ENCODE measurements at places on chromosomes 1 and 21. TPM values are rescaled to one million over a fixed set of nuclear protein-coding genes. Genes with fewer than 3 reads are reported as not detected.
A peak's percentile ranks its signal among the peaks of the same experiment; 100 is the strongest.

- peak; percentile 27 for DNase-seq
These were observed 84.3 kb upstream of the VAV3 start for GRCh38 chr1:108049178-108049819.

- no peak for DNase-seq
These were observed 48.2 kb downstream of the UBE2T start for GRCh38 chr1:202293569-202293968.

- DNase-seq: no peak
These were observed at the start of gene SAMD13 for GRCh38 chr1:84301004-84301784. Gene SAMD13, plus strand, starts transcription at chr1:84301708. Its CDS starts 1,527 bp downstream, at chr1:84303235.

- no peak for DNase-seq
These were observed 97.6 kb downstream of the PPIAL4G start for GRCh38 chr1:148385371-148386030.

GRCh38 chr1:227947676-227948492 lies at the start of gene WNT9A:
Gene WNT9A, minus strand, starts transcription at chr1:227947932. Its CDS starts 45 bp downstream, at chr1:227947887.
- DNase-seq: peak; percentile 51

GRCh38 chr1:160400223-160400645 lies at the start of gene VANGL2:
Gene VANGL2, plus strand, starts transcription at chr1:160400564. Its CDS starts 15,274 bp downstream, at chr1:160415838.
- peak; percentile 93 for DNase-seq

DNA sequence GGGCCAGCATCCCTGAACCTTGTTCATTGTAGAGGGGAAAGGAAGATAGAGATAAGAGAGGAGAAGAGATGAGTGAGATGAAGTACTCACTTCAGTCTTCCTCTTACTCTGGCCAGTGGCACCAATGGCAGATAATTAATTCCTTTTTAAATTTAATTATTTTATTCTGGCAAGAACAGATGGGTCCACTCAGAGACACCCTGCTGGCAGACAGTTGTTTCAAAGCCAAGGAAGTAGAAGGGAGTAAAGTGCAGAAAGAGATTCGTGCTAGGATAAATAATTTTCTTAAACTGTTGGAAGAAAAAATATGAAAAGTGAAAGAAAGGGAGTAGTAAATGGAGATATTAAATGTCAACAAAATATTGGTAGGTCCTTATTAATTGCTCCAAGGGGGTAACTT lies 7.7 kb upstream of the GJA5 start:
- DNase-seq: no peak

DNA sequence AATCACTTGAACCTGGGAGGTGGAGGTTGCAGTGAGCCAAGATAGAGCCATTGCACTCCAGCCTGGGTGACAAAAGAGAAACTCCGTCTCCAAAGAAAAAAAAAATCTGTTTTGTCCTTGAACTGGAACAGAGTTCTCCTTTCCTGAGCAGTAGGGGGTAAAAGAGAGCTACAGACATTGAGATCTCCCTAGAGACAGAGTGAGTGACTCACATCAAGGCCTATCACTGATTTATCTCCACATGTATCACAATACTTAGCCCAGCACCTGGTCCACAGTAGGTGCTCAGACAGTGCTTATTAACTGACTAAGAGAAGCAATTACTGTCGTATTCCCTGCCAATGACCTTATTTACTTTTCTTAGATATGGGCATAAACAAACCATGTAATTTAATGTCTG lies 354.1 kb upstream of the C1orf87 start:
- DNase-seq: no peak

- no peak for DNase-seq
These were observed 70.1 kb upstream of the NRIP1 start for GRCh38 chr21:15134701-15135470.

- DNase-seq: no peak
These were observed 84.3 kb downstream of the FBXO2 start for GRCh38 chr1:11569954-11570353.

DNA sequence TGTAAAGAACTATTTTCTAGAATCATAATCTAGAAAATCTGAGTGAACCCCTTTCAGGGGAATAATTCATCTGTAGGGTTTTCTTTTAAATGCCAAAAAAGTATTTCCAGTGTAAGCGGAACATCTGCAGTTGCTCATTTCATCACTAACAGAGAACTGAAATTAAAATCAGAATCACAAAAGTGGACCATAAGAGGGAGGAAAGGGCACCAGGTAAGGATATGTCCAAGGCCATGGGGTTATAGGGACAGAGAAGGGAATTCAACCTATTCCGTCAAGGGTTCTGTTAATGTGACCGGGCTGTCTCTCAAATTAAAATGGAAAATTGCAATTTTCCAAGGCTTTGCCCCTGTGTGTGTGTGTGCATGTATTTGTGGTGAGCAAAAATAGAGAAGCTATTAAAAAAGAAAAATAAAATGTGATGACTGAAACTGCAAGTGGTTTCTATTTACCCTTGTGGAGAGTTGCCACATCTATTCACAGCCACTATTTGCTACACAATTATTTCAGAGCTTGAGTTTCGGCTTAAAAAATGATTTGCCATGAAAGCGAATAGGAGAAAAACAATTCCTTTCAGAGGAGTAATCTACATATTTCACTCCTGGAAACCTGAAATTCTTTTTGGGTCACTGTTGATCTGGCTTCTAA lies 53.1 kb downstream of the APP start:
- no peak for DNase-seq

DNA sequence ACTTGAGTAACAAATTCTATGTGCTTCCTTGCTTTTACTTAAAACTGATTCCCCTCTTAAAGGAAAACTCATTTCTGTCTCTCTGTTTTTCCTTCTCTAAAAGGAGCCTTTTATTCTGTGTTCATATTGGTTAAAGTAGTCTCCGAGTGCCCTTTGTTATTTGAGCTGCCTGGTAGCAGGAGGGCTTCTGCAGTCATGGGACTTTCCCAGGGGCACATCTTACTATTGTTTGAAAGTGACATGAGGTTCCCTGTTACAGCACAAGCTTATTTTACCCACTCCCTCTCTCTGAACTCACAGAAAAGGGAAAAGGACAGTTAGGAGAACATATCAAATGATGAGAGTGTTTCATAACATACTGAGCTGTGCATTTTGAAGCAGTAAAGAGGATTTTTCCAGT lies 58.1 kb upstream of the ANGPTL1 start:
- no peak for DNase-seq

DNA sequence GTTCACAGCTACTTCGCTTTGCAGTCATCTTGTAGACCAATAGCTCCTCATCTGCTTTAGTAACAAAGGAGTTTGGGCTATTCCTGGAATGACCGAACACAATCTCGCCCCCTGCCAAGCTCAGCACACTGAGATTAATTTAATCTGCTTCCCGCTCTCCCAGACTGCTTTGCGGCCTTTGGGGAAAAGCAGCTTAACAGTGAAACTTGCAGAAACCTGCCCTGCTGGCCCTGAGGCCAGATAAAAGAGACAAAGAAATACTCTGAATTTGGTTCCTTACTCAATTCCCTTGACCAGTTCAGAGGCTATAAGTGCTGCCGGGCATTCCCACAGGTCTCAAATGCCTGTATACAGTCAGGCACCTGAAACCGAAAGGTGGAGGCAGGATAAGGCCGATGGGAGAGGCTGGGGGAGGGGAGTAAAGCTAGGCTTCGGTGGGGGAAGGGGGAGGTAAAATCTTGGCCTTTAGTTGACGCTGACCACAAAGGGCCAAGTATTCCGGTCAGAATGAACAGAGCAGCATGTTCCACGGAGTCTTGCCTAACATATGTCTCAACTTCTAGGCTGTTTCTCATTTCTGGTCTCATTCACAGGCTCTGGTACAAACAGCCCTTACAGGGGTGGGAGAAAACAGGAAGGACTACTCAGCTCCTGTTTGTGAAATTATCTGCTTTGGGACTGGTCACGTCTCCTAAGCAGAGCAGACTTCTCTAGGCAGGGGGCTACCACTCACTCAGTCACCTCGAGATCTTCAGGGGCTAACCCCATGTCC lies 17.7 kb upstream of the A3GALT2 start:
- DNase-seq: peak; percentile 27

- no peak for DNase-seq
These were observed 41.3 kb downstream of the DYRK1A start for GRCh38 chr21:37407719-37408420.

DNA sequence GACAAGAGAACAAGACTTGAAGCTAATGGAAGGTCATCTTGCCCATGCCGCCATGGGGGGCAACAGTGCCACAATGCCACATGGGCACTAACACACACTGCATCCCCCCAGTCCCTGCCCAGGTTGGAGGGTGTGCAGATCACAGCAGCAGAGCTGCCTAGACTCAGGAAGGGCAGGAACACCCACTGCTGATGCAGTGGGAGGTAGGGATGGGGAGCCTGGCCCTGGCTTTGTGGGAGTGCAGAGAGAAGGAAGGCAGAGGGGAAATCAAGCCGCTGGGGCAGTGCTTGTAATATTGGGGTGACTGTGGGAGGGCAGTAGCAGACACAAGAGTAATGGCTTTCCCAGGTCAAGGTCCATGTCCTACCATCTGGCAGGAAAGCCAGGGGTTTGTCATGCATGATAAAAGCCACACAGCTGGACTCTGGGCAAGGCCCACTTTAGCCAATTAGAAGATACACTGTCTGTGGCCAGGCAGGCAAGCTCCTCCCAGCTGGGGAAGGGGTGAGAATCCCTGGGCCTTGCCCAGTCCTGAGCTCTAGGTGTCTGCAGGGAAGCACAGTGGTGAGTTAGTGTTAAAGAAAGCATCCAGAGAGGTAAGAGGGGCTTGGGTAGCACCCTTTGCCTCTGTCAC lies 25.4 kb upstream of the MEF2D start:
- no peak for DNase-seq

DNA sequence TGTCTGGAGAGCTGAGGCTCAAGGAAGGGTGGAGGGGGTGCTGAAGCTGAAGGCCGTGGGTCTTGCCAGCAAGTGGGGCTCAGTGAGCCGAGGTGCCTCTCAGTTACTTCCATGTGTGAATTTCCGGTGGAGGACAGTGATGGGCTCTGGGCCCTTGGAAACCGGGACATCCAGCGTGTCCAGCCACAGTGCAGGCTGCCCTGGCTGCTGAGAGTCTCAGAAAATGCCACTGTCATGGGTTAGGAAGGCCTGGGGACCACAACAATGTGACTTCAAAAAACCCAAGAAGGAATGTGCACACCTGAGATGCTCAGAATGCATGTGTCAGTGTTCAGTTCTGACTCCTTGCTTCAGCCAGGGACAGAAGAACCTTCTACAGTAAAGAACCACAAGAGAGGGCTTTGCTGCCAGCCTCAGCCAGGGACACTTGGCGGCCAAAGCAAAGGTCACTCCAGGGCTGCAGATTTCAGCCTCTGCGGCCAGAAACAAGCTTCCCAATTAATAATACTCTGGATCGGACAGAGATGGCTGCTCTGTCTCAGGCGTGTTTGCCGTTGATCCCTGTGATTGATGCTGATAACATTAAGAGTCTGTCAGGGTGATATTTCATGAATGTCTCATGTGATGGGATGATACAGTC lies 12.6 kb upstream of the LAMTOR5 start:
- no peak for DNase-seq

DNA sequence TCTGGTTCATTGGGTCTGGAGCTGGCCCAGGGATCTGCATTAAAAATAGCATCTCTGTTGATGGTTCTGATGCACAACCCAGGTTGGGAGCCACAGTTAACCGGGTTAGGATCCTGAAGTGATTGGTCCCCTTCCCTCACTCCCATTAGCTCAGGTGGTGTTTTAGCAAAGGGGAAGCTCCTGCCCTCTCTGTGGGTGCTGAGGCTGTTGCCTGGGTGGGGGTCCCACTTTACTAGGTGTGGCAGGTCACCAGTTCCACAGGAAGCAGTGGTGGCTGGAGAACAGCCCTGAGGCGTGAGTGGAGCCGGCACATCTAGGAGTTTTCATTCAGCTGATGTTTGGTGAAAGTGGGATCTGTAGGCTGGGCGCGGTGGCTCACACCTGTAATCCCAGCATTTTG lies 86.5 kb downstream of the MAN1C1 start:
- no peak for DNase-seq

GRCh38 chr1:186446152-186446551 lies 14.8 kb downstream of the PDC start:
- no peak for DNase-seq

- no peak for DNase-seq
These were observed 145.0 kb downstream of the PATJ start for GRCh38 chr1:61887076-61887867.

SEMA6C gene
- 30.7 TPM for total RNA-seq

DNAJC28 gene
- total RNA-seq: 2.4 TPM

KIF14 gene
- 22.0 TPM for total RNA-seq

RGS4 gene
- total RNA-seq: 0.84 TPM

HNRNPR gene
- 293 TPM for total RNA-seq

IL20 gene
- total RNA-seq: not detected

TSPEAR gene
- total RNA-seq: not detected

FMN2 gene
- 13.2 TPM for total RNA-seq
